ENCODE measurements at places on chromosomes 16 and 17.

- no peak for DNase-seq
These were observed 36.6 kb upstream of the EMP2 start for GRCh38 chr16:10616756-10617640.

- peak; percentile 54 for DNase-seq
These were observed 9.9 kb downstream of the TMIGD1 start for GRCh38 chr17:30323895-30324319.

DNA sequence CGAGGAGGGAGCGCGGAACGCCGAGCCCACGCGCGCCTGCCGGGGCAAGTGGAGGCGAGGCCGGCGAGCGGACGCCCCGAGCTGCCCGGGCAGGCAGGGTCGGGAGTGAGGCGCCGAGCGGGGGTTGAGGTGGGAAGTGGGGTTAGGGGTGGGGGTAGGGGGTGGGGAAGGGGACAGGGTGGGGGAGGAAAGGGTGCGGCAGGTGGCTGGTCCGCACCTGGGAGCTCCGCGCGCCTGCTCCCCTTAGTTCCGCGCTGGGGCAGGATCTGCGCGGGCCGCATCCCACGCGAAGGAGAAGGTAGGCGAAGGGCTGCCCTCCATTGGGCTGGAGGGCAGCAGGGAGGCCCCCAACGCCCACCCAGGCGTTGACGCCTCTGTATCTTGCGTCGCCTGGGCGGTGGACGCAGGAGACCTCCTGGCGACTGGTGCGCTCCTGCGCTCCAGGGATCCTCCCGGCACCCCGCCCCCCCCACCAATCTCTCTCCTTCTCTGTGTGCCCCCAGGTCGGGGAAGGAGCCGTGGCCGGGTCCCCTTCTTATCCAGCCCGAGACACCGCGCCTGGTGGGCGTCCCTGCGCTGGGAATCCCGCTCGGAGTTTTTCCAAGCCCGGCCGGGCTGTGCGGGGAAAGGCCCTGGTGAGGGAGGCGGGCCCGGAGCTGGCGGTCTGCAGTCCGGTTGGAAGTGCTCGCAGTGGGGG lies 51.3 kb upstream of the AMZ2 start:
- peak; percentile 19 for DNase-seq

DNA sequence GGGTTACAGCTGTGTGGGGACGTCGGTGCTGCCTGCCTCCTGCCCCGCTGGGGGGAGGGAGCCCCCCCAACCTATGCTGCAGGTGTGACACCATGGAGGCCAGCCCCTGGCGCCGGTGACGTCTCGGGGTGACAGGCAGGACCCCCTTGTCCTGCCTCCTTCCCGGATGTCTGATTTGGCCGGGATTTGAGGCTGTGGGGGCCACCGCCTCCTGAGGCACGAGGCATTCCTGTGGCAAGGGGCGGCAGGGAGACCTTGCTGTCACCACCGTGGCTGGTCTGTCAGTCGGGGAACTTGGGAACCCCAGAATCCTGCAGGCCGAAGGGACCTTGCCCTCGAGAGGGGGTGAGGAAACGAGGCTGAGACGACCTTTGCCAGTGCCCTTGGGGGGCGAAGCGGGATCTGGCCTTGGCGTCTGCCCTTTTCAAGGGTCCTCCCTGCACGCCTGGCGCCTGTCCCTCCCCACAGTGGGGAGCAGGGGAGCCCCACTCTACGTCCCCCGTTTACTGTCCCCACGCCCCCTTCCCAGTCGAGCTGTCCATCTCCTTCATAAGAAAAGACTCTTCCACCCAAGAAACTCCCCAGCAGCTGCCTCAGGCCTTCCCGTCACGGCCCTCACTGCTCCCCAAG lies 74.4 kb downstream of the METRNL start:
- DNase-seq: no peak

DNA sequence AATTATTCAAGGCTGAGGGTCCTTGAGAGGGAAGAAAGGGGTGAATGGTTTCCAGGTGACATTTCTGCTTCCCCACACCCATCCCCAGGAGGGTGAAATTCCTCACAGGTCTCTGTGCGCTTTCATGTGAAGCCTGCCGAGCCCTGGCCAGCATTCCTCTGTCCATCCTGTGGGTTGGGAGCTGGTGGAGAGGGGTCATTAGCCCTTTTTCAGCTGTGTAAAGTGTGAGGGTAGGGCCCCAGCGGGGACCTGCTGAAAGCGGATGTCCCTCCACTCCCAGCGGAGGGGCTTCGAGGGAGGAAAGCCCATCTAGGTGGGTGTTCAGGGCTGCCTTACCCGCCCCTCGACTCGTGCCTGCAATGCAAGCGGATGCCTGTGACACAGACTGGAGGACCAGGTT lies 53.3 kb upstream of the DLX4 start:
- DNase-seq: no peak

- no peak for DNase-seq
These were observed 139.8 kb downstream of the ENGASE start for GRCh38 chr17:79214459-79214858.

- no peak for DNase-seq
These were observed 37.4 kb downstream of the CLEC16A start for GRCh38 chr16:10981697-10982216.

DNA sequence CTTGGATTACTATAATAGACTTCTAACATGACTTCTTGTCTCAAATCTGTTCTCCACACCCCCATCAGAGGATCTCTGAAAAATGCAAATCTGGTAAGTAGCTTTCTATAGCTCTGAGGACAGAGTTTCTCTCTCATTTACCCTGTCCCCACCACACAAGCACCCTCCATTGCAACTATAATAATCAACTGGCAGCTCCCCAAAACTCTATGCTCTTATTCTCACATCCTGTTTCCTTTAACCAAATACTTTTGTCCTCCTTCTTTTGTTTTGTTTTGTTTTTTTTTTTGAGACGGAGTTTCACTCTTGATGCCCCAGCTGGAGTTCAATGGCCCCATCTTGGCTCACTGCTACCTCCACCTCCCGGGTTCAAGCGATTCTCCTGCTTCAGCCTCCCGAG lies 73.4 kb downstream of the HELZ start:
- DNase-seq: no peak

DNA sequence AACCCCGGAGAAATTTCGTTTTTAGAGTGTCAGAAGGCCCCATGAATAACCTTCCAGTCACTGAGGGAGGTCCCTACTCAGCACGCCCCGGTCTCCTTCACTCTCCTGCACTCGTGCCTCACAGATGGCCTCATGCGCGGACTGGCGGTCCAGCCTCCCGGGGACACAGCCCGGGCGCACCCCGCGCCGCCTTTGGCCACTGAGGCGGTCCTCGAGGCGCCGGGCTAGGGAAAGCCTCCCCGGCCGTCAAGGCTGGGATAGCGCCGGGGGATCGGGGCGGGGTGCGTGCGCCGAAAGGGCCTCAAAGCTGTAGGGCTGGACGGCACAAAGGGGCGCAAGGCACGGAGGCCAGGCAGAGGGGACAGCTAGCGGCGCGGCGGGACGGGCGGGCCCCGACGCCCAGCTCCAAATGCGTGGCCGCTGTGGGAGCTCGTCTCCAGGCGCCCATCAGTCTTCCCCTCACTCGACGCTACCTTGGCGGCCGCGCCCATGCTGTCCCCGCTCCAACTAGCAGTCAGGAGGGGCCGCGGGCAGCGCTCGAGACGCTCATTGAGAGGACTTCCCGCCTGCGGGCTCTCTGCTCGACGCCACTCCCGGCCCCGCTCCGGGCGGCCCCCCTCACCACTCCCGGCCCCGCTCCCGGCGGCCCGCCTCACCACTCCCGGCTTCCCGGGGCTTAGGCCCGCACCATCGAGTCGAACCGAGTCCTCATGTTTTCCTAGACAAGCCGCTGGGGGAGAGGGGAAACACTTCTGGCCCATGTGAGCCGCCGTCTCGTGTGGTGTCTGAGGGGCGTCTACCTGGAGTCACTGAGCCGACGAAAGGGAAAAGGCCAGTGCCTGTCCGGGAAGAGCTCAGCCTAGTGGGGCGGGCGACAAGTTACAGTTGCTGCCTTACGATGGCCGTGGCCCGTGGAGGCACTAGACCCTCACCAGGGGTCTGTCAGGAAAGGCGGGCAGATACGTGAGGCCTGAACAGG lies at the start of gene USP6:
TSS of gene USP6 (plus strand) at position 360 of the 979 bp plus-strand sequence. CDS start 14,336 bp downstream, outside the sequence.
- DNase-seq: no peak

DNA sequence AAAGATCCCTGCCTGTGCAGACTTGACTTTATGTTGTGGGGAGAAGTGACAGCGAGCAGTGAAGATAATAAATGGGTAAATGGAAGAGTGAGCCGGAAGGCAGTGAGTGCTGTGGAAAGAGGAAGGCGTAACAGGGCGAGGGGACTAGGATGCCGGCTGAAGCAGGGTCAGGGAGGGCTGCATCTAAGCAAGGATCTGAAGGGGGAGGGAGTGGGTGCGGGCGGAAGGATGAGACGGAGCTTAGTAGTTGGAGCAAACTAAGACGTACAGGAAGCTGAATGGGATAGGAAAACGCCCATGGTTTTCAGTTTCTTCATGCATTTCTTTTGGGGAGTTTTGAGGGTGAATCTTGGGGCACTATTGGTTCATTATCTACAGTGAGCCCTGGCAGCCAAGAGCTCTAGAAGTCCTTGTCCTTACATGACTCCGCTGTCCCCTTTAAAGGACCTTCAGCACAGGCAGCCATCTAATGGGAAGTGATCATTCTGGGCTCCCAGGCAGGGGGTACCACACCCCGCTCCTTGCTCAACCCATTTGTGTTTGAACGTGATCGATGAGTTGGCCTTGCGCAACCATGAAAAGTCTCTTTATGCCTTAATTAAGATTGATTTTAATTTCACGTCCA lies 10.4 kb upstream of the NAT9 start:
- DNase-seq: no peak

DNA sequence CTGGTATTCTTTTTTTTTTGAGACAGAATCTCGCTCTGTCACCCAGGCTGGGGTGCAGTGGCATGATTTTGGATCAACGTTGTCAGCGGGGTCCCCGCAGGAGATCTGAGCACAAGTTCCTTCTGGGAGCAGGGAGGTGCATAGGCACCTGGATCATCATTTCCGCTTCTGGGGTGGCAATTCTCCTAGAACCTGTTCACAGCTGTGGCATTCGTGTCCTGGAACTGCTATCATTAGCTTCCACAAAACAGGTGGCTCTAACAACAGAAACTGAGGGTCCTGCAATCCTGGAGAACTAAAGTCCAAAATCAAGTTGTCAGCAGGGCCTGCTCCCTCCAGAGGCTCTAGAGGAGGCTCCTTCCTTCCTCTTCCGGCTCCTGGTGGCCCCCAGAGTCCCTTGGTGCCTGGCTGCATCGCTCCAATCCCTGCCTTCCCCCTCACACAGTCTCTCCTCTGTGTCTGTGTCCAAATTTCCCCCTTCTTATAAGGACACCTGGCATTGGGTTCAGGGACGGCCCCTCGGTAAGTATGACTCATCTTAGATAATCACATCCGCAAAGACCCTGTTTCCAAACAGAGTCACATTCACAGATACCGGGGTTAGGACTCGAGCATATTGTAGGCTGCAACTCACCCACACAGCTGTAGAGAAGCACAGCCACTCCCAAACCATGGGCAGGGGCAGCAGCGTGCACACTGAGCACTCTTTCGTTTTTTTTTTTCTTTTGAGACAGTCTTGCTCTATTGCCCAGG lies 43.5 kb upstream of the KLHDC4 start:
- no peak for DNase-seq

- no peak for DNase-seq
These were observed 12.5 kb downstream of the KIF18B start for GRCh38 chr17:44935116-44935515.

DNA sequence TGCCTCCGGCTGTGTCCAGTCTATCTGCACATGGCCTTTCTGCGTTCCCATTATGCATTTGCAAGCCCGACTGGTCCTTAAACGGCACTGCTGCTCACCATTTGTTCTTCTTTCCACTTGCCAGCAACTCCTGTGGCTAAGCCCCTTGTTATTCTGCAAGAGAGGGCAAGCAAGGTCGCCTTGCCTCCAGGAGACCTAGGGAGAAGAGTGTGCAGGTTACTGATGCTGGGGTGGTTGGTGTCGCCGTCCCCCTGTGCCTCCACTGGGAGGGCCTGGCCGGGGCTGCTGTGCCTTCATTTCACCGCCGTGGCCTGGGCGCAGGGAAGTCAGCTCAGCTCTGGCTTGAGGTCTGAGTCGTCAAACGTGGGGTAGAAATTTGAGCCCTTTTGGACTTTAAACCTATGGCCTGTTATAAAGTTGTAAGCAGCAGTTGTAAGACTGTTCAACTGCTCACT lies 12.7 kb downstream of the SLC6A4 start:
- DNase-seq: no peak

GRCh38 chr17:61503961-61504360 lies 51.7 kb downstream of the TBX4 start:
- no peak for DNase-seq

DNA sequence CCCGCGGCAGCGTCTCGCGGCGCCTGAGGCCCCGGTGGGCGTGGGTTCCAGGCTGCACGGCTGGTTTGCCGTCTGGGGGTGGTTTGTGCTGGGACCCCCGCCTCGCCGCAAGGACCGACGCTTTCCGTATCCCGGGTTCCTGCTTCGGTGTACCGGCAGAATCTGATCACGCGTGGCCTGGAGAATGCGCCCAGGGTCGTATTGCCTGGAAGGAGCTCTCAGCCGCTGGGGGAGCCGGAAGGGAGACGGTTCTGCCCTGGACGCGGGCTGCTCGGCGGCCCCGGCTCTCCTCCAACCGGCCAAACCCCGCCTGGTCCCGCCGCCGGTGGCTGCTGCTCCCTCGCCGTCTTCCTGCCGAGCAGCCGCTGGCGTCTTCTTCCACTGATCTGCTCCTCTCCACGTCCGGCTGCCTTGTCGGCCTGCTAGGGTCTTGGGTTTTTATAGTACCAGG lies 39.8 kb downstream of the ZNF778 start:
- DNase-seq: no peak

- no peak for DNase-seq
These were observed 39.9 kb upstream of the GFOD2 start for GRCh38 chr16:67758966-67759365.

DNA sequence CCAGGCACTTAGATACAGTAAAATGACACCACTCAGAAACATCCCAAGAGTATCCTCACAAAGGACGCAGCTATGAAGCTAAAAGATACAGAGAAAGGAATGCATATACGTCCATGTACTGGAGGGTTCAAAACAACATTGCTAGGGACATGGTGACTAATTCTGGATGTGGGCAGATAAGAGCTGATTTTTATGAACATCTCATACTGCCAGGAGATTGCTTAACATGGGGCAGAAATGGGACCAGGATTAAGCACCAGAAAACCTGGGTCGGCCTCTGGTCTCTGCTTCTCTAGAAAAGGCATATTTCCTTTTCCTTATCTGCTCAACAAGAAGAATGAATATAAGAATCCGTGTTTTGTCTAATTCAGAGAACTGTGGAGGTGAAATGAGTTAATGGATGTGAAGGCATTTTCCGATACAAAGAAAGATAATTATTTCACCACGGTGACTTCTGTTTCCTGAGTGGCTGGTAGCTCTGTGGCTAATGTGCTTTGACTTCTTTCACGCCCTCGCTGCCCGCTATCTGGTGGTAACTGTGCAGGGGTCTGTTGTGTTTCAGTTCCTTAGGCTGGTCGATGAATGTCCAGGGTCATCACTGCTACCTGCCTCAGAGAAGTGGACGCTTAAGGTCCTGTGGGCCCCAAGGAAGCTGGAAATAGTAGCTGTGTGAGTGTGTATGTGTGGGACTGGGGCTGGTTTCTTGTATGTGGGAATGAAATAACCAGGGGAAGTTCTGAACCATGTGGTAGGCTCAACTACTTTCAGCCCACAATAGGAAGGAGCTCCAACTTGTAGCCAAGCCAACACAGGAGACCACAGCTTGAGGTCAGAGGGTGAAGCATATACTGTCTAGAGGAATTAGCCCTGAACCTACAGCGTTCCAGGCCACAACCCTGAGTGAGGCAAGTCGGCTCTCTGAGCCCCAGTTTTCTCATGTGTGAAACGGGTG lies 15.8 kb upstream of the CCL5 start:
- DNase-seq: no peak

GRCh38 chr16:67546761-67547422 lies 15.4 kb upstream of the CTCF start:
- peak; percentile 73 for DNase-seq
